ENCODE measurements at places on chromosomes 1 and 21.

GRCh38 chr1:245155272-245156040, 671 bp downstream of the KIF26B start:
- no peak for DNase-seq

DNA sequence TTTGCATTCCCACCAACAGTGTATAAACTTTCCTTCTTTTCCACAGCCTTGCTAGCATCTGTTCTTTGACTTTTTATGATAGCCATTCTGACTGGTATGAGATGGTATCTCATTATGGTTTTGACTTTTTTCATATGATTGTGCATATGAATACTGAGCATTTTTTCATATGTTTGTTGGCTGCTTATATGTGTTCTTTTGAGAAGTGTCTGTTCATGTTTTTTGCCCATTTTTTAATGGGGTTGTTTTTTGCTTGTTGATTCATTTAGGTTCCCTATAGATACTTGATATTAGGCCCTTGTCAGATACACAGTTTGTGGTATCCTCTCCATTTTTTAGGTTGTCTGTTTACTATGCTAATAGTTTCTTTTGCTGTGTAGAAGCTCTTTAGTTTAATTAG, 185.8 kb upstream of the SPAG17 start:
- DNase-seq, result no peak

DNA sequence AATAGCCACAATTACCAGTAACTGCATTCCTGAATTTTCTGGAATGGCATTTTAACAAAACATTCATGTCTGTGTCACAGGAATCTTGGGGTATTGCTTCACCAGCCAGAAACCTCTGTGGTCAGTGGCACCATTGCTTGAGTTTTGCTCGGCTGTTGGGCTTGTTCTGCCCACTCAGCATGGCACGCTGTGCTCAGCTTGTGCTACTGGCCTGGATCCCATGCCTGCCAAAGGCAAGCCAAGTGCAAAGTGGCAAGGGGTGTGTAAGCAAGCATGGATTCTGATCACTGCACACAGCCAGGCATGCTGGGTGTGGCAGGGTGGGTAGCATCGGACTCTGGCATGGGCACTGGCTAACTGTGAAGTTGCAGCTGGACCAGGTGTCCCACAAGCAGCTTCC, 1150.9 kb downstream of the MRPL39 start:
- no peak for DNase-seq

DNA sequence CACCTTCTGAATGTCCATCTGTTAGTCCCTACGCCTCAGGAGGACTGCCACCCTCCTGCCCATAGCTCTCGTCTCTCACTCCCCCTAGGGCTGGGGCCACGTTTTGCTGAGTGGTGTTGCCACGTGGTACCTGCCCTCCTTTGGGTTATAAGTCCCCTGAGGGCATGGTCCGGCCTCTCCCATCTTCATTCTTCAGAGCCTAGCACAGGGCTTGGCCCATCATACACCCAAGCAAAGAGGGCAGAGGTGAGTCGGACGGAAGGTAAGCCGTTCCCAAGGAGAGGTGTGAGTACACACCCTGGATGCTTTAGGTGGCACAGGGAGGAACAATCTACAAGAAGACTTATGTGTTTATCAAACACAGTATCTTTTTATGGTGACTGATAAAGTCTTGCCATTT, 10.9 kb downstream of the PADI2 start:
- no peak for DNase-seq

DNA sequence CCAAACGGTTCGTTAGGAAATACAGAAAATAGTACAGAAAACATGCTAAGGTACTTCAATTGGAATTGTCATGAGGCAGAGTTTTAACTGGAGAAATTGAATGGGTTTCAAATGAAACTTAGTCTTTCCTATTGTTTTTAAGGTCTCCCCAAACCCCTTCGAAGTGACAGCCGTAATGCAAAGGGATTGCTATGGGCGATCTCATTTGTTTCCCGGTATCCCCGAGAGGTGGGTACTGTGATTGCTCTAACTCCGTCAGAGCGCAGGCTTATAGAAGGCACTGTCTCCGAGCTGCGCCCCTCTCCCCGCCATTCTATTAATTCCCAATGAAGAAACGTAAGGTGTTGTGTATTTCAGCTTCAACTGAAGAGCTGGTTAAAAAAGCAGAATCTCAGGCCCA, 22.0 kb upstream of the RNF187 start:
- no peak for DNase-seq

DNA sequence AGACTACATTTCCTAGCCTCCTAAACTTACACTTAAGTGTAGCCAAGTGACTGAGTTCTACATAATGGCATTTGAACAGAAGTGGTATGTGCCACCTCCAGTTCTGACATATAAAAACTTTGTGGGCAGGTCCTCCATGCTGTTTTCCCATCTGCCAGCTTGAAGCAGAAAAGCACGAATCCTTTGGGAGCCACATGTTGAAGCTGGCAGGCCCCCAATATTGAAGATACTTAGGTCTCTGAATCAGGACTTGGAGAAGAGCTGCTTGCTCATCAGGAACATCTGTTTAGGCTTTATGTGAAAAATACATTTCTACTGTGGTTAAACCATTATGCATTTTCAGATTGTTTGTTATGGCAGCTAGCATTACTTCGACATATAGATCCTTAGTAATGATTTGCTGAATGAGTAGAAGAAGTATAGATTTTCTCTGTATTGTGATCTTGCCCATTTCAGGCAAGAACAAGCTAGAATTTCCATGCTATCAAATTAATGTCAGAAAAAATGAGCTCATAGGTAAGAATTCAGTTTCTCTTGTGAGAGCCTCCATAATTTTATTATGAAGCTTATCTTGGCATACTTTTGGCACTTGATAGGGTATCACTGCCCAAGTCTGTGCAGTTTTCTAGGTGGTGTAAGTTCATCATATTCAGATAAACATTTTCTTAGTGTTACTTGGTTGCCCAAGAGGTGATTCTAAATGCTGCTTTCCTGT, 68.4 kb downstream of the GDAP2 start:
- no peak for DNase-seq

GRCh38 chr1:55580845-55581332, 365.7 kb upstream of the USP24 start:
- DNase-seq, result no peak

GRCh38 chr1:74478979-74479378, 33.4 kb downstream of the LRRC53 start:
- no peak for DNase-seq

DNA sequence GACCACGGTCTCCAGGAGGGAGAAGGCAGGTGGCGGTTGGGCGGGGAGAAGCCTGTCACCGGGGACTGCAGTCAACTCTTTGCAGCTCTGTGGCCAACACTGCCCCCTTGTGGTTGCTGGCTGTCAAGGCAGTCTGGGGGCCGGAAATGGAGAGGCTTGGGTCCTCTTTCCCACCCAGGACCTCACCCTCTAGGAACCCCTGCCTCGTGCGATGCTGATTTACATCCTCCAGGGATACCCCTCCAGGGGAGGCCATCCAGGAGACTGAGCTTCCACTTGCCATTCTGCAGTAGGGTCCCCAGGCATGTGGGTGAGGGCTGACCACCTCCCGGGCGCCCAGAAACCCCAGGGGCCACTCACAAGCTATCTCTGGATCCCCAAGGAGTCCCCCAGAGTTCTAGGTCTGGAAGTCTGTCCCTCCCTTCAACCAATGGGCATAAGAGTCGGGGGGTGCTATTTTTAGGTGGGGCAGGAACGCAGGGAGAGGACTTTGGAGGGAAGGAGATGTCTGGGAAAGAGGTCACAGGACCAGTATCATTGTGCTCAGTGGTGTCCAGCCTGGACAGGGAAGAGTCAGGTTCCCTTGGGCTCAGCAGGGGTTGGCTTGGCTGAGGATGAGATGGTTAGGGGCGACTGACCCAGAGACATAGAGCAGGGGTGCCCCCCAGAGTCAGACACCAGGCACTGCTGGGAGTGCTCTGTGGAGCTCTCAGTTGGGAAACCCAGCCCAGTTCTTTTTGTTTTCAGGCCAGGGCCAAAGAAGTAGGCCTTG, 7.1 kb upstream of the GPR61 start:
- DNase-seq, result no peak

DNA sequence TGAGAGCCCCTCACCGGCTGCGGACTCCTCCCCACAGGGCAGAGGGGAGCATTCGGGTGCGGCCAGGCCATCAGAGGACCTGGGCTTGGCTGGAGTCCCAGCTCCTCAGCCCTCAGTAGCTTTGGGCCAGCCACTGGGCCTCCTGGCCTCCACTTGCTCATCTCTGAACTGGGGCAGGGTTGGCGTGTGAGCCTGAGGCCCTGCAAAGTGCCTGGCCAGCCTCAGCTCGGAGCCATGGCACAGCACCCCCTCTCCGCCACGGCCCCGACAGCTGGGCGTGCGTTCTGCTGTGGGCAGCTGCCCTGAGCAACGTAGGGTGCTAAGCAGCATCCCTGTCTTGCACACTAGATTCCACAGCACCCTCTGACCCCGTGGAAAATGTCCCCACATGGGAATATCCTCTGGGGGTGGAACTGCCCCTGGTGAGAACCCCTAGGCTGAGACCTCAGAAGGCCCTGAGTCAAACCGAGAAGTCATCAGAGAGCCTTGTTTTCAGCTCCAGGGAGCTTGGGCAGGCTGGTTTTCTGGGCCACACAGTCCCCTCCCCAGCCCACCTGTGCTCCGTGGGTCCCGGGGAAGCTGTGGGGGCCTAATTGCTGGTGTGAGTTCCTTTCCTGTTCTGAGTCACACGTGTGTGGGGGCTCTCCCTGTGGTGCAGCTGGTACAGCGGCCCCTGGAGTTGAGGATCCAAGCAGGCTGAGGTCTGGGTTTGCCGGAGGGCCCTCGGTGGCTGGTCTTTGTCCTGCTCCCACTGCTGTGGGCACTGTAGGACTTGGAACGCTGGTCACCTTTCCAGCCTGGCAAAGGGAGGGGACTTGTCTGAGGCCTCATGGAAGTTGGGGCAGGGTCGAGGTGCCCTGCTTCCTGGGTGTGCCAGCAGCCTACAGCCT, 24.5 kb downstream of the TP73 start:
- DNase-seq, result no peak

DNA sequence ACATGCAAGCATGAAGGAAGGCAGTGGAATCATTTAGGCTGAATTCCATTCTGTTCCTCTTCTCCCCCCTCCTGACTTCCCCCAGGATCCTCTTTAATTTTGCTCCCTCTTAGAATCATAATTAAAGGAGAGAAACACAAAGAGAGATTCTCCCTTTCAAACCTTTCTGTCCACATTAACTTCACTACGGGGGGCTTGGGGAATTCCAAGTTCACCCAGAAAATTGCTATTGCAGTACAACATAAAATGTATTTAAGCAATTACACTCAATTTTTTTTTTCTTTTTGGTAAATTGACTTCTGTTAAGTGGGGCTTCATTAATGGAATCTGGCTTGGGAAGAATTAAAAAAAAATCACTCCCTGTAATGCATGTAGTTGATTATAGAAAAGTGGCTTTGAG, 13.4 kb upstream of the HMGB4 start:
- no peak for DNase-seq

DNA sequence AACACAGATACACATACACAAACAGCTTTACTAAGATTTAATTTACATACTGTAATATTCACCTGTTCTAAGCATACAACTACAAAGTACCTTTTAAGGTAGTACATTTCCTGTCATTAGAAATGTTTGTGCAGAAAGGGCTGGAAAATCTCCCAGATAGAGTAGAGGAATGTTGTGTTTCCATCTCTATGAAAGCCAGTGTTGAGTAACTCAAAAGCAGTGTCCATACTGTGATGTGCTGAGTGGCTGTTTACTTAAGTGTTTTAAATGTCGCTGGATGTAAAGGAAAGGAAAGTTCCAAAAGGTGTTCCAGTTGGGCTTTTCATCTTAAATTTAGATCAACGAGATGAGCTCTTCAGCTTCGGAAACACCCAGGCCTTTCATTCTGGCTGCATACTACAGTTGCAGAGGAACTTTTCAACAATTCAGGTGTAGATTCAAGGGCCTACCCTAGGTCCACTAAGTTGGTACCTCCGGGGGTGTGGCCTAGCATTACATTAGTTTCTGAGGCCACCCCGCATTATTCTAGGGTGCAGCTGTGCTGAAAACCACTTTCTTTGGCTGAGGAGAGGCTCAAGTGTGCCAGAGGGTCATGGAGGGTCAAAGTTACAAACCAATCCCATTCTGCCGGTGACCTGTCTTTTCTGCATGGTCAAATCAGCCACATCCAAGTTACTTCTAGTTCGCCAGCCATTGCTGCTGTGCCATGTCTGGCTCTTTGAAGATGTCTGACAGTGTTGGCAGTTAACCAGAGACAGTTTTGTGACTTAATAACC, 78.1 kb downstream of the LRRC8D start:
- no peak for DNase-seq

- DNase-seq, result no peak
These were observed 22.8 kb upstream of the STRIP1 start for GRCh38 chr1:110011527-110012041.

DNA sequence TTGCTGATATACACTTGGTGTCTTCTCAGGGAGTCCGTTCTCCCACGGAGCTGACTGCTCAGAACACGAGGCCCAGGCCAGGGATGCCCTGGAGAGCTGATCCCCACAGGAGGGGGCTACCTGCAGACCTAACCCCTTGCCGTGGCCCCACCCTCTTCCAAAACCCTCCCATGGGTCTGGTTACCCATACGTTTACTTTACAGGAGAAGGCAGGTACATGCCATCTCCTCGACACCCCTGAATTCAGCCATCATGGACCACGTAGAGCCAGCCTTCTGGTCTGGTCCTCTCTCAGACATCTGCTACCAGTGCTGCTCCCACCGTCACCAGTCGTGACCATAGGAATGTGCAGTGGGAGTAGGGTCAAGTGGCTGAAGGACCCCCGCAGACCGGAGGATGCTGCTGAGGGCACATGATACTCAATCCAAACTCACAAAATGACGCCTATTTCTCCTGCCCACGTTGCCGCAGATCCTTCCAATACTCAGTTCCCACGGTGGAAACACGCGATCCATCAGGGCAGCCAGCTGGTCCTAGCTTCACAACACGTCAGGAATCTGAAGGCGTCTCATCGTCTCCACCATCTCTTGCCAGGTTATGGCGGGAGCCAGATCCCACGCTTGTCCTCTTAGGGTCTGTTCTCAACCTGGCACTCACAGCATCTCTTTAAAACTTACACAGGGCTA, 26.7 kb downstream of the PGBD5 start:
- DNase-seq, result no peak

DNA sequence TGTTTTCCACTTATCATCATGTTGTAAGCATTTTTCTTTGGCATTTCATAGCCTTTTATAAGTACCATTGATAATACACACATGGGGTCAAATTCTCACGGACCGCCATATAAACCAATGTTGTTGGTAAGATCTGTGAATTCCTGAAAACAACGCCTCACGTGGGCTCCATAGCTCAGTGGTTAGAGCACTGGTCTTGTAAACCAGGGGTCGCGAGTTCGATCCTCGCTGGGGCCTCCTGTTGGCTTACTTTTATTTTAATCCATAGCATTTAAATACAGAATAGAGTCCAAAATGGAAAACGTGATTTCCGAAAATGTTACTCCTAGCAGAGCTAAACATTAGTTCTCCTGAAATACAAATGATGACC, 83.1 kb downstream of the HHIPL2 start:
- DNase-seq, result no peak
